Endothelial cell of umbilical vein (primary cell): ENCODE measurements at places on chromosomes 1 and 21. TPM values are rescaled to one million over a fixed set of nuclear protein-coding genes. Genes with fewer than 3 reads are reported as not detected.

DNA sequence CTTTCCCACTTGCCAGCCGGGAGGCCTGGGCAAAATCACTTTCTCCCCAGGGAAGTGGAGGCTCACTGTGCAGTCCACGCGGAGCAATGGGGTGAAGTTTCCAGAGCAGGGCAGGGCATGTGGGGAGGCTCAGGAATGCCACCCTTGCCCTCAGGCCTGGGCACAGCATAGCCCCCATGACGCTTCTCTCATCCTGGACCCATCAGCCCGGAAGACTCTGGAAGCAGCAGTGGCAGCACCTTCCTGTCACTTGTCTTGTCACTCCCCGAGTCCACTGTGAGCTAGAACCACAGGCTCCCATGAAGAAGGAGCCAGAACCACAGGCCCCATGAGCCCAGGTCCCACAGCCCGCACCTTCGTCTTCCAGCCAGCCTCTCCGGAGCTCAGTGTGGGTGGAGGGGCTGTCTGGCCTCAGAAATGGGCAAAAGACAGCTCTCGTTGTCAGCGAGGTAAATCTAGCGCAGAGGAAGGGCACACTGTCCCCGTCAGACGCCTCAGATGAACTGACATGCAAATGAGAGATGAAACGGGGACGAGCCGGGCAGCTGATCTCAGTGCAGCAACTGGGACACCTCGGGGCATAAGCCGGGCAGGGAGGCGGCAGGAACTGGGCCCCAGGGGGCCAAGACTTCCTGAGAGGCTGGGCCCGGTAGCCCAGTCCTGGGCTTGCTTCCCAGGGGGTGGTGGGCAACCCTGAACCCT lies 6.1 kb downstream of the PDE9A start:
- DNase-seq, result no peak

DNA sequence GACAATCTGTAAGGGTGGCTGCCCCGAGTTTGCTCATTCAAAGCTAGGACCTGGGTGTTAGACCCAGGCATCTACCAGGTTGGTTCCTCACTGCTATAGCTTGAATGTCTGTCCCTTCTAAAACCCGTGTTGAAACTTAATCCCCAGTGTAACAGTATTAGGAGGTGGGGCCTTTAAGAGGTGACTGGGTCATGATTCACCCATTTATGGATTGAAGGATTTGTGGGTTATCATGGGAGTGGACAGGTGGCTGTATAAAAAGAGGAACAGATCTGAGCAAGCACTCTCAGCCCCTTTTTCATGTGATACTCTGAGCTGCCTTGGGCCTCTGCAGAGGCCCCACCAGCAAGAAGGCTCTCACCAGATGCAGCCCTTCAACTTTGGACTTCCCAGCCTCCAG lies 29.4 kb downstream of the PSMG1 start:
- no peak for DNase-seq

GRCh38 chr1:180265201-180265600 lies 35.1 kb downstream of the LHX4 start:
- DNase-seq, result no peak

GRCh38 chr1:175833502-175833901 lies 90.1 kb upstream of the TNR start:
- DNase-seq, result no peak

DNA sequence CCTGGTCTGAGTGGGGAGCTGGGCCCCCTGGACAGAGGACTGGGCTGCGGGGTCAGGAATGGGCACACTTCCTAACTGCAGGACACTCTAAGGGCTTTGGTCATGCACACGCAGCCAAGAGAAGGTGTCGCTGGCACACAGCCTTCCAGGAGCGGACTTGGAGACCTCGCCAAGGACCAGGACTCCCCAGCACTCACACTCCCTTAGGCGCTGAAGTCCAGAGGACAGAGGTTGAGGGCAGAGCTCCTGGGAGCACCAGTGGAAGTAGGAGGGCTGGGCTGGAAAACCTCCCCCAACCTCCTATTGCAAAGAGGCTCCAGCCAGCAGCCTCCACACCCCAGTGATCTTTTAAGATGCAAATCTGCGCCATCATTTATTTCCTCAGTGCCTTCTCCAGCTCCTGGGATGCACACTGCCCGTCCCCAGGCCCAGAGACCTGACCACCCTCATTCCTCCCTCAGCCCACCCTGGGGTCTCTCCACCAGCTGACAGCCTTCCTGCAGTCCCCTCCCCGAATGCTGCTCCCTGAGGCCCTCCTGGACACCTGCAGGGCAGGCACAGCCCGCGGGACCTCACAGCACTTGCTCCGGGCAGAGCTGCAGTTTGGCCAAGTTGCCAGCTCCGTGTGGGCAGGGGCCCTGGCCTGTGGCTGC lies 3.0 kb downstream of the TSPEAR start:
- no peak for DNase-seq

- no peak for DNase-seq
These were observed 58.9 kb downstream of the VPS26C start for GRCh38 chr21:37208056-37208721.

- DNase-seq, result no peak
These were observed 1299.0 kb upstream of the B3GALT2 start for GRCh38 chr1:194485432-194485831.

Gene CASZ1
- polyA plus RNA-seq, result 1.5 and 1.9 TPM in 2 replicates

GRCh38 chr1:229485318-229485717 lies 22.8 kb downstream of the NUP133 start:
- DNase-seq, result no peak
